ENCODE measurements at places on chromosomes 1 and 21. TPM values are rescaled to one million over a fixed set of nuclear protein-coding genes. Genes with fewer than 3 reads are reported as not detected.

- DNase-seq, result no peak
These were observed 16.4 kb upstream of the GNL2 start for GRCh38 chr1:37612186-37612585.

GRCh38 chr1:27136236-27136551, 18.7 kb downstream of the SLC9A1 start:
- DNase-seq, result no peak

GRCh38 chr1:78359666-78360065, 131.1 kb upstream of the PTGFR start:
- no peak for DNase-seq

MMEL1 gene
- not detected for total RNA-seq

AIM2 gene
- not detected for total RNA-seq

SFN gene
- 364 TPM for total RNA-seq

- no peak for DNase-seq
These were observed 104.8 kb upstream of the DPT start for GRCh38 chr1:168833801-168834224.

CFAP45 gene
- 2.0 TPM for total RNA-seq

RAP1GAP gene
- total RNA-seq, result 4.1 TPM

LEMD1 gene
- 5.1 TPM for total RNA-seq

DNA sequence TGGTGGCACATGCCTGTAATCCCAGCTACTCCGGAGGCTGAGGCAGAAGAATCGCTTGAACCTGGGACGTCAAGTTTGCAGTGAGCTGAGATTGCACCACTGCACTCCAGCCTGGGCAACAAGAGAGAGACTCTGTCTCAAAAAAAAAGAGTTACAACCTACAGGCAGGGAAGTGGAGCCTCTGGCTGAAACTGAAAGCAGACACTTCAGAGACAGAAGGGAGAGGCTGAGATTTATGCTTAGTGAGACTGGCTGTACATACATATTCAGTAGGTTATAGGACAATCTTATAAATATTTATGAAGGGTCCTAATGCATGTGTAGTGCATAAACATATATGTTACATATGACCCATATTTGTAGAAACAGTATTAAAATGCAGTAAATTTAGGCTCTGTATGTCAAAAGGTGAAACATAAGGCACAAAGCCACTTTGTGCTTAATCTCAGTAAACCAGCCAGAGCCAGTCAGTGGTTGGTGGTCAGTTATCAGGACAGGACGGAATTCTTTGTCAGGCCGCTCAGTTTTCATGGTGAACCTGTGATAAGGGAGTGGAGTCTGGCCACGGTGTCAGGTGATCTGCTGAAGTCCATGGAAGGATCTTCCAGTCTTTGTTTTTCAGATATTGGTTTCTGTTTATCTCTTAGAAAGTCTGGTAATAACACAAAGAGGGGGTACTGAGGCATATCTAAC, 13.7 kb downstream of the RHEX start:
- DNase-seq, result no peak

GRCh38 chr1:57908147-57908890, 484.5 kb upstream of the DAB1 start:
- DNase-seq, result no peak

DYNLT4 gene
- total RNA-seq, result not detected

PLA2G2D gene
- not detected for total RNA-seq

GRCh38 chr1:231625975-231626534, 535 bp upstream of the DISC1 start:
- no peak for DNase-seq

DNA sequence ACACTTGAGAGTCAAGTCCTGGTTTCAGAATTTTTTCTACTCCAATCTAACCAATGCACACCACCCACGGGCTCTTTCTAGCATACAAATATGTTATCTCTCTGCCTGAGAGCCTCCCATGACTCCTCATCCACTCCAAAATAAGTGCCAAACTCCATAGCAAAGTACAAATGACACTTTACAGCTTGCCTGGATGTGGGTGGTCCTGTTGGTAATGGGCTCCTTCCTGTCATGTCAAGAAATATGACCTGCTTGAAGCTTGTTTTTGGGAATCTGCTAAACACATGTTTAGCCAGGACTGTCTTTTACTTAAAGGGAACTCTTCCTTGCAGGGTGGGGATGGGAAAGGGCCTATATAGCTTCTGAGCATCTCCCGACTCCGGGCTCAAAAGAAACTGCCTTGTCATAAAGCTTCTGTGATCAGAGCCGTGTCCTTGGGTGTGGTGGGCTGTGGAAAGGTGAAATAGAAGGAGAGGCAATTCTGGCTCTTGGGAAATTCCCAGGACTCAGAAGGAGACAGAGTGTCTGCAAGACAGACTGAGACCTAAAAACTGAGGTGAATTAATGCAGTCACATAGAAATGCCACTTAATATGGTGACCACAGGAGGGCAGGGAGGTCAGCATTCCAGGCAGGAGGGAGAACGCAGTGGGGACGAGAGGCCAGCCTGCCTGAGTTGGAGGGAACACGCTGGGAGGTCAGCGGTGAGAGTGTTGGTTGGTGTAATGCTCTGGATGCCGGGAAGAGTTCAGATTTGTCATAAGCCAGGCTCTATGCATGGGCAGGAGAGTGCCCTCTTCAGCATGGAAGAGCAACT, 6.1 kb upstream of the IGFN1 start:
- peak; percentile 52 for DNase-seq

GRCh38 chr1:61241973-61242381, 159.6 kb downstream of the NFIA start:
- no peak for DNase-seq

PYHIN1 gene
- not detected for total RNA-seq

GRCh38 chr1:241838897-241839296, 9.1 kb upstream of the EXO1 start:
- no peak for DNase-seq

NR1I3 gene
- not detected for total RNA-seq

ADORA1 gene
- 3.4 TPM for total RNA-seq

DNA sequence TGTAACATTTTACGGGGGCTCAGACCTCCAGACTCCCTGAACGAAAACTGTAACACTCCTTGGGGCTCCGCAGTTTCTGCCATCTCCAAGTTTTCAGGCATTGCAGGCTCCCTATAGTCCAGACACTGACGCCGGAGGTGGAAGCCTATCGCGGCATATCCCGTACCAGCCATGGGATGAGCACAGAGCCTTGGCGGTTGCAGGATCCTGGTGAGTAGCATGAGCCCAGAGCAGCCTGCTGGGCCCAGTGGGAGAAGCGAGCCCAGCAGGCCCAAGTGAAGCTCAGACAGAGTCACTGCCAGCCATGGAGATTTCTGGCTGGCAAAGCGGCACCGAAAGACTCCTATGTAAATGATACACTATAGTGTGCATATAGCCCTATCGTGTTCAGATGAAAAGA, 446.8 kb downstream of the COL11A1 start:
- DNase-seq, result no peak

BEND5 gene
- total RNA-seq, result 0.64 TPM

ZYG11B gene
- 34.9 TPM for total RNA-seq

CD5L gene
- not detected for total RNA-seq

GRCh38 chr1:6239950-6240768, 3.8 kb upstream of the HES3 start:
- no peak for DNase-seq

FMOD gene
- 26.7 TPM for total RNA-seq

GRCh38 chr1:99348397-99349132, 84.3 kb downstream of the PLPPR4 start:
- no peak for DNase-seq

AADACL3 gene
- 46.0 TPM for total RNA-seq

TIAM1 gene
- 81.5 TPM for total RNA-seq

PRELP gene
- total RNA-seq, result 34.7 TPM

DNA sequence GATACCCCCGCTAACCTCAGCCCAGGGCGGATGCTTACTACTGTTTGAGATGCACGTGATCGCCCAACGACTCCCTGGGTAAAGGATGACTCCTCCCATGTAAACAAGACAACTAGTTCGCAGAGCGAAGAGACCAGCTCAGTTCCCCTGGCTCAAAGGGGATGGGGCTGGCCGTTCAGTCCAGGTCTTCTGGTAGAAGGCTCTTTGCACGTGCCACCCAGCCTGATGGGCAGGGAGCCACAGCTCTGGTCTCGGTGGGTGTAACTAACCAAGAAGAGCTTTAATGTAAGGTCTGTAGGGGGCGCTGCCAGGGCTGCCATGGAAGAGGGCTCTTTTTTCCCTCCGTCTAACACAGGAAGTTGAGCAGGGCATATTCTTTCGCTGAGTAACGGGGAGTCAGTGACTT, 49.4 kb upstream of the PARP1 start:
- no peak for DNase-seq

GRCh38 chr21:19237608-19238007, 834.0 kb upstream of the TMPRSS15 start:
- no peak for DNase-seq

DNA sequence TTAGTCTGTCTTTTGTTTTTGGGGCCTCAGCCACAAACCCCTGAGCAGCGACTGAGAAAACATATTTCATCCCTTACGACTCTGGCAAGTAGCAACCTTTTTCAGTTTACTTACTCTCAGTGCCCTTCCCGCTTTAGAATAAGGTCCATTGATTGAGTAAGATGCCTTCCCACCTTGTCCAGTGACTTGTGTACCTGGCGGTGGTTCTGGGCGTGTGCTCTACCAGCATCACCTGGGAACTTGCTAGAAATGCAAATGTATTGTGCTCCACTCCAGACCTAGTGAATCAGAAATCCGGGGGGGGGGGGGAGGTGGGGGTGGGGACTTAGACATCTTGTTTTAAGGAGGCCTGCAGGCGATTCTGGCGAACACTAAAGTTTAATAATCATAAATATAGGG, 72.1 kb downstream of the S1PR1 start:
- no peak for DNase-seq

FCRL1 gene
- not detected for total RNA-seq

CCNL2 gene
- 599 TPM for total RNA-seq

DNA sequence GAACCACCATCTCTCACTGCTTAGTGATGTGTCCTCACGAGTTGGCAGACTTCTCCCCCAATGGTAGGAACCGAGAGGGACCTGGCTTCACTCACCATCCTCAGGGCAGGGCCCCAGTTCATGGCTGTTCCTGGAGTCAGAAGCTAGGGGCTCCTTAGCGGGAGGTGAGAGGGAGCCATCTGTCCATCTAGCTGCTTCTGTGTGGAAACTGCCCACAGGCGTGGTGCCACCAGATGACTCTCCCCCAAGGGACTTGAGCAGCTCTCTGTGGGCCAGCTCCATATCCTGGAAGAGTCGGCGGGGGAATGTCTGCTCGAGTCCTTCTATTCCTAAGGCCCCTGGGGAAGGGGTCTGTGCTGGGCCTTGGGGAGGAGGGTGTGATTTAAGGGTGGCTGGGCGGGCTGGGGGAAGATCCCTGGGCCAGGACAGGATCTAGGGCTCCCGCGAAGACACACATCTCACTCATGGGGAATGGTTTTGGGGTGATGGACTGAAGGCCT, 16.3 kb downstream of the LRRC71 start:
- no peak for DNase-seq

SLC5A9 gene
- total RNA-seq, result 3.0 TPM

CFAP107 gene
- 1.2 TPM for total RNA-seq

- DNase-seq, result no peak
These were observed 38.2 kb upstream of the KIRREL1 start for GRCh38 chr1:157955221-157955620.

DNA sequence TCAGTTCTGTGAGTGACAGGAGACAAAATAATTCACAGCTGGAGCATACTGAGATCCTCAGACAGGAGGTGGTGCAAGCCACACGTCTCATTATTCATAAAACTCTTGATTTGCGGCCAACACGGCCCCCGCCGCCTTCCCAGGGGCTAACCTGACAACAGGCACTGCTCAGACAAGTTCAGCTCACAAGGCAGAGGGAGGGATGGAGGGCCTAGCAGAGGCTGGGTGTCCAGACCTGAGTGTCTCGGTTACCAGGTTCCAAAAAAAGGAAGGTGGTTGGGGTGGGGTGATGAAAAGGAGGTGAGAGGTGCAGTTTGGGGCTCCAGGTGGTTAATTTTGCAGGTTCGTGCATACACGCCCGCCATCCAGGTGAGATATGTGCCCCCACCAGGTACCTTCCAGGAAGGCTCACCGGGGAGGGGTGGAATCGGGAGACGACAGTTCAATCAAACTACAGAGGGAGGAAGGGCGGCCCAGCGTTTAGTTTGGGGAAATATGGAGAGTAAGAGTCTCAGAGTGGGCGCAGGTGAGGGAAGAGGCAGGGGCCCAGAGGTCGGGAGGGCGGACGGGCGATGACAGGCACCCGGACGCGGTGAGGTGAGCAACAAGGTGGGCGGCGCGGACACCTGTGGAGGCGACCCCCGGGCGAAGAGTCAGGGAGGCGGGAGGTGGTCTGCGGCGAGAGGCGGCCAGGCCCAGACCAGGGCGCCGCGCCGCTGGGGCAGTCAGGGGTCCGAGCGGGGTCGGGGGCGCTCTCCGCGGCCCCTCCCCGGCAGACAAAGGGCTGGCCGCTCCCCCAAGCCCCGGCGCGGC, 629 bp downstream of the CTNNBIP1 start:
- peak; percentile 80 for DNase-seq

DNA sequence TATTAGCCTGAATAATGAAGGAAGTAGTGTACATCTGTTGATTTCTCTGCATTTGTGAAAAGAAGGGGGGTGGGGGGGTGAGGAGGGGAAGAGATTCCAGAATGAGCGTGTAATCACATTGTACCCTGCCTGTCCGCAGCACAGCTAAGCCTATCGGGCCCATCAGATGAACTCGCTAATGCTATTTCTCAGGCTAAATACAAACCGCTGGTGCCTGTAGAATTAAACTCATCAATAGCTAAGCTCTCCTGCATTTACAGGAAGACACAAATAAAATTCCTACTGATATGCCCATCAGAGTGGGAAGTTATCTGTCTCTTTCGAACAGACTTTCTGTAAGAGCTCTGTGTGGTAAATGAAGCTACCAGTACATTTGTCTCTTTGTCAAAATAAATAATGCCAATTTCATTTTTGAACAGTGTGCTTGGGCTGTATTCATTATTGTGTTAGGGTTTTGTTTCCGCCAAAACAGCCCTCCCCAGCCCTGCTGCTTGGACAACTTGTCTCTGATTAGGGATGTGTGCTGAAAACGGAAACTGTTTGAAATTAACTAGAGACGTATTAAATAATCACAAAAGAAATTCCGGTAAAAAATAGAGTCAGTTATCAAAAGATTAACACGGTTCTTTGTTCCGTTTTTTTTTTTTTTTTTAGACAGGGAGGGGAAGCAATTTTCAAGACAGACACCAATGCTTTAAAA, 305.4 kb downstream of the TTLL7 start:
- no peak for DNase-seq

DNA sequence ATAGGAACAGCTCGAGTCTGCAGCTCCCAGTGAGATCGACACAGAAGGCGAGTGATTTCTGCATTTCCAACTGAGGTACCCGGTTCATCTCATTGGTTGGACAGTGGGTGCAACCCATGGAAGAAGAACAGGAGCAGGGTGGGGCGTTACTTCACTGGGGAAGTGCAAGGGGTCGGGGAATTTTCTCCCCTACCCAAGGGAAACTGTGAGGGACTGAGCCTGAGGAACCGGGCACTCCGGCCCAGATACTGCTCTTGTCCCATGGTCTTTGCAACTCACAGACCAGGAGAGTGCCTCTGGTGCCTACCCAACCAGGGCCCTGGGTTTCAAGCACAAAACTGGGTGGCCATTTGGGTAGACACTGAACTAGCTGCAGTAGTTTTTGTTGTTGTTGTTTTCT, 307.1 kb downstream of the AMY1C start:
- DNase-seq, result no peak

OPRD1 gene
- total RNA-seq, result not detected

GRCh38 chr1:186014370-186015037, 280.3 kb downstream of the HMCN1 start:
- no peak for DNase-seq

All from suprapubic skin (tissue), 4 donors.